ENCODE measurements at places on chromosomes 3 and 15. TPM values are rescaled to one million over a fixed set of nuclear protein-coding genes. Genes with fewer than 3 reads are reported as not detected.

DNA sequence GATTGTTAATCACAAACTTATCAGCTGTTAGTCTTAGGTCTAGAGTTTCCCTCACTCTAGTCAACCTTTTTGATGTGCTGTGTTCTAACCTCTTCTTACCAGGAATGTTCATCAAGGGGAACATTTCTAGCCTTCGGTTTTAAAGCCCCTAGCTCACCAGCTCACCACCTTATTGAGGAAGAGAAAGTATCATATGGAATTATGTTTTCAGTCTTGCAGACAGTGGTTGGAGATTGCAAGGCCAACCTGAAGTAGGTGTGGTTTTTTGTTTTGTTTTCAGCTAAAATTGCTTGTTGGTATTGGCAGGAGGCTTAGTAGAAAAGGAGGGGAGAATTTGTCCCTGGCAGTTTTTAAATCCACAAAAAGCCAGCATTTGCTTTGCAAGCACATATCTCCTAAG, 48.4 kb upstream of the CCDC80 start:
- DNase-seq, result no peak

GRCh38 chr15:77026501-77027110, 31.7 kb downstream of the PSTPIP1 start:
- no peak for DNase-seq

- DNase-seq, result no peak
Observed at GRCh38 chr3:129453732-129454131, 13.7 kb downstream of the IFT122 start.

GRCh38 chr3:21979706-21980105, 228.7 kb upstream of the ZNF385D start:
- DNase-seq, result no peak

DNA sequence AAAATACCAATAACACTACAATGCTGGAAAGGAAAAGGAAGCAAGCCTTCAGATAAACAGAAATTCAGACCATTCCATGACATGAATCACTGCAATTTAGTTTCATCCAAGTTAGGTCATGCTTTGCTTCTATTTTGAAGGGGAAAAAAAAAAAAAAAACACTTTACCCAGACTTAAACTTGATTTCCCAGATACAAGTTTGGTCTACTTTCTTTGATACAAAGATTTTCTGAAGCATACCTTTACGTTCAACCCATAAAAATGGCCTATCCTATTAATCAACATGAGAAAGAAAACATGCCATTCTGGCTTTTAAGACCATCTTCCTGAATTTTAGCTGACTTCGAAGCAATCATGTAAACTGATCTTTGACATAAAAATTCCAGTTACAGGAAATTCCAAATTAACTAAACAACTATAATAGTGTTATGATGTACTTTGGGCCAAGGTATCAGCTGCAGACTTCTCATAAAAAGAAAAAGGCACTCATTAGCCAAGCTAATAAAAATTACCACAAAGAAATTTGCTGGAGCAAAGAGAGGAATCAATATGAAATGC, 12.6 kb downstream of the OSBPL10 start:
- DNase-seq, result no peak

GRCh38 chr3:5787861-5788488, 600.5 kb downstream of the EDEM1 start:
- no peak for DNase-seq

DNA sequence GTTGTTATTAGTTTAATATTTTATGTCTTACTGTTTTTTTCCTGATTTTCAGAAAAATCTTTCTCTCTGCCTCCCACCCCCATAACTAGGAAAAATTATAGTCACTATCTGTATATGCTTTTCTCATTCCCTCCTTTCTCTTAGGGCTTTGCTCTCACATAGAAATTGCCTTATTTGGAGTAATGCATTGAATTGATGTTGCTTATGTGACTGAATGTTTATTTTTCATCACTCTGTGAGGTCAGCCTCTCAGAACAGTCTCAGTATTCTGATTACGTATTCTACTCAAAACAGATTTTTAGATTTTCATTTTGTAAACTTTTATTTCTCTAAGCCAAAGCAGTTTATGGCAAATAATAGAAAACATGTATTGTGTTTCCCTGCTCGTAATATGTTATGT, 121.0 kb downstream of the SLMAP start:
- no peak for DNase-seq

DNA sequence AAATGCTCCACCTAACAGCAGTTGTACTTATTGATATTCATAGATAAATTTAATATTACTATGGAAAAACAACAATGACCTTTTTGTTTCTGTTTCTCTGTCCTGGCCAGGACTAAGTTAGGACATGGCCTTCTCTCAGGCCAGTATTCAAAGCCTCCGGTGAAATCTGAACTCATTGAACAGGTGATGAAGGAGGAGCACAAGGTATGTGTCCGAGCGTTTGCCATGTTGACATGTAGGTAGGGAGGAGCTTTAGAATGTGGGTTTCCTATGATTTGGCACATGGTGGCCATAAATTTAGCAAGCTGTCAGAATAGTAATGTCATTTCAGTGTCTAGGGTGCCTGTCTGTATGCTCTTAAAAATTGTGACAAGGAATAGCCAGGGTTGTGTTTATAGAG, 77.7 kb downstream of the USP13 start:
- no peak for DNase-seq

GRCh38 chr3:33006571-33007286, 55.3 kb downstream of the CCR4 start:
- no peak for DNase-seq

GRCh38 chr3:155326244-155326643, 32.8 kb upstream of the STRIT1 start:
- no peak for DNase-seq

SLC24A5 gene
- not detected for total RNA-seq

MELTF gene
- total RNA-seq, result 47.6 TPM

C3orf70 gene
- total RNA-seq, result not detected

CEP152 gene
- 19.7 TPM for total RNA-seq

All from HCT116 (cell line).